Calu3 (cell line): ENCODE measurements at places on chromosomes 7 and 10.

GRCh38 chr10:68067029-68067428 is 8.1 kb downstream of the HERC4 start:
- DNase-seq, result no peak

DNA sequence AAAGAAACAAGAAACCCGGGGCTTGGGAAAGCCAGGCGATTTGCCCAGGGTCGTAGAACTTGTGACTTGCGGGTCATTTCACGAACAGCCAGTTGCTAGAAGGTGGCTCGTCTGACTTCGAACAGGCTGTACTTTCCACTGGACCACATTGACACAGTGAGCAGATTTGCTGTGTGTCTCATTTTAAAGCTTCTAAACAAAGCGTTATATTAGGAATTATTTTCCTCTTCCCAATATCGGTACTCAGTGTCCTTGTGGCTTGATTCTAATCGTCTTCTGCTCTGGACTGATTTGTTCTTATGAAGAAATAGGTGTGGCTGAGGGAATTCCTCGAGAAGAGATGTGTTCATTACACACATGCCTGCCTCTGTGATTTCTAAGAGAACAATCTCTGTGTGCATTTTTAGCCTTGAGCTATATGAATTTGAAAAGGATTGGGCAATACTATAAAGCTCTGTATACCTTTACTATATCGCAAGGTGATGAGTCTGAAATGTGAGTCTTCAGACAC is 150.0 kb upstream of the PRR15 start:
- no peak for DNase-seq

DNA sequence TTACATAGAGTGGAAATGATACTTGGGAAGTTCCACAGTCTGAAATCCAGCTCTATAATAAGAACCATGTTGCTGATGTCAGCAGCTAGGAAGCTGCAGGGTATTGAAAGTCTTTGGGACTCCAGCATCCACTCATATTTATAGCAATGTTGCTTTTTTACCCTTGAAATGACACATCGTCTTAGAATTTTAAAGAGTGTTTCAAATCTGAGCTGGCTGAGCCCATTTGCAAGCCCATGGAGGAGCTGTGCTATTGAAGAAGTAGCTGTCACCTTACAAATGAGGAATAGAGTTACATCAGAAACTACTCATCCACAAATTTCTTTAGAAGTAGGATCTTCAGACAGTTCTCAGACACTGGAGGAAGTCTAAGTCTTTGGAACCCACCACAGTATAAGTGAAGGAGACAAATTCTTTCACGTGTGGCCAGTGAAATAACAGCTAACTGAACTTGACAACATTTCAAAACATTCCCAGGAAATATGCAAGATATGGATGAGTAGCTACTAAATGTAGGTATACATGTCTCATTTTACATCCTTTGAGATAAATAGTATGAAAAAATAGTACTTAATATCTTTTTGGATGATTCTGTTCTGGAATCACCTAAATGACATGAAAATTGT is 203.6 kb downstream of the ZNF365 start:
- DNase-seq, result no peak

GRCh38 chr10:11713186-11713743 is 28.9 kb upstream of the ECHDC3 start:
- no peak for DNase-seq

- no peak for DNase-seq
Observed at GRCh38 chr7:37069336-37069735, 345.0 kb upstream of the AOAH start.

DNA sequence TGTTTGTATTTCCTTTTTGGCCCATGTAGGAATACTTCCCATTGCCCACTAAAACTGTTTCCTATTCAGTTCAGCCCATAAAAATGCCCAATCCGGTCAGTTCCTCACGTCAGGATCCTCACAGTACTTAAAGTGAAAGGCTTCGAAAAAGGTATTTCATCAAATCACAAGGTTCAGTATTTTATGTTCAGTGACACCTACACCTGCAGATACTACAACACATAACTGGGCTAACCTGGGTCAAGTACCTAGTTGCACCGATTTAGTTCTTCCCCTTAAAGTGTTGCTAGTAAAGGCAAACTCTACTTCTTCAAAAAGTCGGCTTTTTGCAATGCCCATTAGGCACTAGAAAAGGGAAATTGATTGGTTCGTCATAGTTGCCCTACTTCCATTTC is 1.1 kb downstream of the SNX13 start:
- no peak for DNase-seq

- no peak for DNase-seq
Observed at GRCh38 chr7:24967696-24968095, 12.3 kb downstream of the OSBPL3 start.

GRCh38 chr7:118918556-118918955 is 694.1 kb downstream of the ANKRD7 start:
- no peak for DNase-seq

GRCh38 chr10:97483921-97484320 is 14.3 kb downstream of the MMS19 start:
- DNase-seq, result no peak

DNA sequence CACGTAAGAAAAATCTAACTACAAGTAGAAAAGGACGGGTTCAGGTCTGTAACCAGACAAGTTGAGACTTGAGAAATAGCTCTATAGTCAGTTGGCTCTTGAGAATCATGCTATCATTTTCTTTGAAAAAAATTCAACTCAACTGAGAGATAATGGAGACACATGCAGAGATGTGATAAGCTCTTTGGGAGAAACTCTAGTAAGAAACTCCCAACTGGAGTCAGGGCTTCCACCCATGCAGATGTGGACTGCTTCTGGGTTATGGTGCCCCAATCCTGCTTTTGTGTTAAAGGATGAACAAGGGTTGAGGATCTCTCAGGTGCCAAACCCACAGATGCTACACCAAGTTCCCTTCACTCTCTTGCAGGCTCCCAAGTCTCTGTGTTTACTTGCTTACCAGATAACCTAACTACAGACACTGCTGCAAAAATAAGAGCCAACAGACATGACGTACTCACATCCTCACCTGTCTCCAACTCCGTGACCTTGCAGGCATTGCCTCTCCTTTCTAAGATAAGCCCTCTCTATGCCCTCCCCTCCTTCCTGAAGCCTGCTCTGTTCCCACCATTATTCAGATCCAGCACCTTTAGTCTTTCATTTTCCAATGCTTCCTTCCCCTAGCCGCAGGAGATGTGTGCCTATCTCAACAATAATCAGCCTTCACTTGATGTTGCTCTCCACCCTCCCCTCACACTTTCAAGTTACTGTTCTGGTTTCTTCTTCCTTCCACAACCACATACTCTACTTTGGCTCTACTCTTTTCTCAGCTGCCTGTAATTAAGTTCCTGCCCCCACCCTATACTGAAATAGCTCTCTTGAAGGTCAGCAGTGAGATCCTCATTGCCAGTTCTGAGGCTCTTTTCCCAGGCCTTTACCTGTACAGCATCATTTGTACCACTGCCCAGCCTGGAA is 130.0 kb downstream of the ICA1 start:
- no peak for DNase-seq

- no peak for DNase-seq
Observed at GRCh38 chr7:50264908-50265307, 39.6 kb upstream of the IKZF1 start.

GRCh38 chr10:126170776-126171175 is 217.5 kb downstream of the ADAM12 start:
- DNase-seq, result no peak

DNA sequence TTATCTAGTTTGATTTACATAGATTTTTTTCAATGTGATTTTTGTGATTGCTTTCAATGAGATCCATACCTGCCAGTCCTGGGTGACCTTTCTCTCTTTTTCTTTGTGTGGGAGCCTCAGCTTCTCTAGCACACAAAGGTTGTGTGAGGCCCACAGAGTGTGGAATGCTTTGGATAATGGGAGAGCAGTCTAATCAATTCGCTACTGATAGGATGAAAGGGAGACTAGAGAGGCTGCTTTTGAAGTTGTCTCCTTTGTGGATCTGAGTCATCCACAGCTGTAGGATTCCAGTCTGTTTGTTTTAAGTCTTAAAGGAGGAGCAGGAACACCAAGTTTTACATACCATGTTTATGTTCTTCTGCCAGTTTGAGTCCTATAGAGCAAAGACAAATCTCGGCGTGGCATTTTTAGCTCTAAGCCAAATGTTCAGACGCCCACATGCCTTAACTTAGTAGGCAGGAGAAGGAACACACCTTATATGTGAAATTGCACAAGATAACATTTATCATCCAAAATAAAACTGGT is 330.0 kb downstream of the ARL4A start:
- no peak for DNase-seq

GRCh38 chr7:47932016-47932415 is 16.2 kb downstream of the PKD1L1 start:
- no peak for DNase-seq

- DNase-seq, result no peak
Observed at GRCh38 chr10:47098964-47099363, 187.7 kb downstream of the PTPN20 start.

DNA sequence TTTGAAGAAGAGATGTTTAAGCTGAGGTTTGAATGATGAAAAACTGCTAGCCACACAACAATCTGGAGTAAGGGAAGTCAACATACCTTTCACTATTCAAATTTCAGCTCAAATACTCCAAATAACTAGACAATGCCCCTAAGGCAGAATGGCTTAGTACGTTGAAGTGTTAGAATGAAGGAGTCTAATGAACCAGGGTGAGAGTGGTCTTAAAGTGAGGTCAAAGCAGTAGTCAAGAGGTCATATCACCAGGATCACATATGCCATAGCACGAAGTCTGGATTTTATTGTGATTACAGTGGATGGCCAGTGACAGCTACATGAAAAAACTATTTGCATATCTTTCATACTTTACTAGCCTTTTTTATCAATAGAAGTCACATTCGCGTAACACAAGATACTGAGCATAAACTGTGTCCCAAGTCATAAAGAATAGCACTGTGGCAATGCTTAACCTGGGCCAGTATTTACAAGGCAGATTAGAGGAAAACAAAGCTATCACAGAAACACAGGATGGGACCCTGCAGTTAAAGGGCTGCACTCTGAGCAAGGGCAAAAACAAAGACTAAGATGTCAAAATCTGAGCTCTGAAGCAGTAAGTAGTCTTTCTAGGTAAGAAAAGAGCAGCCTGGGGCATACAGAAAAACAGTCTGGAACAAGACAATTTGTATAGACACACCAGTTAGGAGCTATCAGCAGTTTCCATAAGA is 61.5 kb downstream of the HYCC1 start:
- DNase-seq, result no peak

DNA sequence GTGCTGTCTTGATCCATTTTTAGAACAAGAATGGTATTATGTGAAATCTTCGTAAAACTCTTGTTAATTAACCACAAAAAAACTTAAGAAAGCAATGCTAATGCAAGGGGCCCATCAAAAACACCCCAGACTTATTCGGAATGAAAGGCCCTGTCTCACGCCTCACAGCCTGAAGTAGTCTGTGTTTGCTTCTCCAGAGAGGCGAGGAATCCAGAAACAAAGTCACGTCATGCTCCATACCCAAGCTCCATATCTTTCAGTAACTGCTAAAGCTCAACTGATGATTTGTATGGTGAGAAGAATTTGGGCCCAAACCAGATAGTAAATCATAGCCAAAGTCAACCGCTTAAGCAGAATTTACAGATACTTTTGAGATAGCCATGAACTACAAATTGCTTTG is 155.4 kb downstream of the ATE1 start:
- DNase-seq, result no peak

DNA sequence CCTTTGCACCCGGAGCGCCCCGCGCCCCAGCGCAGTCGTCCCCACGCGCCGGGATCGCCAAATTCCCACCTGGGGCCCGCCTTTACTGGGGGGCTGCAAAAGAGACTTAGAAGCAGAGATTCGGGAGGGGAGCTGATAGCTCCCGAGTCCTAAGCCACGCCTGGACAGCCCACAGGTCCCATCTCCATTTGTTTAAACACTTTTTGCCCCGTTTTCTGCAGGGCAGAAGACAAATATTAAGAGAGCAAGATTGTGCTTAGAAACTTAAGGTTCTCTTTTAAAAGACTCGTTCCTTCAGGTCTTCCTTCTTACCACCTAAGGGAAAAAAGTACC is 299.1 kb upstream of the NFE2L3 start:
- no peak for DNase-seq

- no peak for DNase-seq
Observed at GRCh38 chr10:119284679-119285096, 77.3 kb downstream of the GRK5 start.

DNA sequence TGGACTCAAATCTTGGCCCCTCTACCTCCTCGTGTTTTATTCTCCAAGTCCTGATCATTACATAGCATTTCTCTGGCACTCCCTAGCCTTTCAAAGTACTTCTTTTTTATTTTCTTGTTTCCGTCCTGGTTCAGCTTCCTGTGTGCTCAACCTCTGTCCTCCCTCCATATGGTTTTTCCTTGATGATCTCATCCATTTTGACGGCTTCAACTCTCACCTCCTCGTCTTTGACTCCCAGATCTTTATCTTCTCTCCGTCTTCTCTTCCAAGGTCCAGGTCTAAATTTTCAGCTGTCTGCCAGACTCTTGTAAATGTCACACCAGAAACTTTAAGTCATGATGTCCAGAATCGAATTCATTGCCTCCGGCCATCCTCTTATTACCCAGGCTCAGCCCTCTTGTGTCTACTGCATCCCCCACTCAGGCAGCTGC is 23.3 kb upstream of the GFRA1 start:
- no peak for DNase-seq

DNA sequence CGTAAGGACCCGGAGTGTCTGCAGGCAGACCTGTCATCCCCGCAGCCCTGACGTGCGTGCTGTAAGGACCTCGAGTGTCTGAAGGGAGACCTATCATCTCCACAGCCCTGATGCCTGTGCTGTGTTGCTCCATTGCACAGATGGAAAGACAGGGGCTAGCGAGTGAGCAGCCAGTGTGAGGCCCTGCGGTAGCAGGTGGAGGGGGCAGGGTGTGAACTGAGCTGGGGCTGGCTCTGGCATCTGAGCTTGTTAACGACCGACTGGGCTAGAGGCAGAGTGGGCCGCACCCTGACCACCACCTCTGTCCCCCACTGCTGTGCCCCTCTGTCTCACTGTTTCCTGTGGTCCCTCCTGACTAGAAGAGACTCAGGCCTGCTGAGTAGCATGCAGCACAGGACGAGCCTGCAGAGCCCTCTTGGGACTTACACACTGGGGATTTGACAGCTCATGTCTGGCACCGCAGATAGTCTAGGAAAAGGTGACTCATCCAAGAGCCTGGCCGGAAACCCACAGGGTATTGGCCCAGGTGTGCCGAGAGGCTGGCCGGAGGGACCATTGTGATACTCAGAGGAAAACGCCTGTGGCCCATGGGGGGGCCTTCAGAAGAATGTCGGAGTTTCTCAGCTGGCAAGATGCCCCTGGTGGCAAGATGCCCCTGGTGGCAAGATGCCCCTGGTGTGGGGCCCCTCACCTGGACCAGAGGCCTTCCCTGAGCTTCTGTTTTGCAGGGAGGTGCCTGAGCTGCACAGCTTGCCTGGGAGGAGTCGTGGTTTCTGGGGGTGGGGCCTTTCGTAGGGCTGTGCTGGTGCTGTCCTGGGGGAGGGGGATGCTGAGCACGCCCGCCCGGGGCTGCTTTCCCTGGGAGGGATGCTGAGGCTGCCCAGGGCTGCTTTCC is 34.3 kb downstream of the INPP5A start:
- peak; percentile 80 for DNase-seq

GRCh38 chr10:24989867-24990266 is 26.1 kb downstream of the ENKUR start:
- DNase-seq, result no peak
